Sciatic nerve (tissue), 2 donors: ENCODE measurements at places on chromosomes 6 and 20. TPM values are rescaled to one million over a fixed set of nuclear protein-coding genes. Genes with fewer than 3 reads are reported as not detected.

DNA sequence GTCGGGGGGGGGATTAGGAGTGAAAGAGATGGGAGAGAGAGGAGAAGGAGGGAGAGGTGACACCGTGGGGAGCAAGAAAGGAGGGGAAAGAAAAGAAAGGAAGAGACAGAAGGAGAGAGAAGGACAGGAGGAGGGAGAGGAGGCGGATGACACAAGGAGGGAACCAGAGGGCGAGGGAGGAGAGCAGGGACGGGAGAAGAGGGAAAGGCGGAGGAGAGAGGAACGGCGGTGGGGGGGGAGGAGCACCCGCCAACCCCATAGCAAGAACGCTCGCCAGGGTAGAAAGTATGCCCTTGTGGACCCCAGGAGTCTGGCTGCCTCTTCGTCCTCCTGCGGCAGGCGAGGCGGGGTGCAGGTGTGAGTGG, 4.5 kb upstream of the INSM1 start:
- DNase-seq, result no peak

DNA sequence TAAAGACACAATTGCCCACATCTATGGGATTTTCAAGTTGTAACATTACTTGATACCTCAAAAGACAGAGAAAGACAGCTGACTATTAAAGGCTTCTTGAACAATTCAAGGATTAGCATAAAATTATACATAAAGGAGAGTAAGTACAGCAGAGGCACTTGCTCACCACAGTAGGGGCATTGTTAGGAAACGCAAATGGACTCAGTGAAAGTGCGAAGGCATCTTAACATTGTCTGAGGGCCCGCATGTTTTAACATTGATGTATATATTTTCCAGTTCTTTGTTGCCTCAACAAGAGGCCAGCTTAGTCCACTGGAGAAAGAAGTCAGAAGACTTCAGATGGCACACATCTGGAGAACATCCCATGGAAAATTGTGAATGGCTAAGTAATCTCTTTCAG, 115.4 kb downstream of the SIM1 start:
- DNase-seq, result no peak

GRCh38 chr6:90297115-90297866, 648 bp upstream of the BACH2 start:
- no peak for DNase-seq

IL20RA gene
- total RNA-seq, result 3.3 TPM

PRKN gene
- 15.9 TPM for total RNA-seq

CCHCR1 gene
- 23.8 TPM for total RNA-seq
